Stimulated activated CD4-positive, alpha-beta T cell treated with anti-CD3 and anti-CD28 coated beads, Interleukin-12 subunit alpha, Interleukin-12 subunit beta, amount 100 ng/mL, for 24 hours (primary cell): ENCODE measurements at places on chromosomes 5 and 9.

GRCh38 chr9:7206221-7206758 lies 448.5 kb downstream of the KDM4C start:
- no peak for DNase-seq

- no peak for DNase-seq
These were observed 135.4 kb upstream of the RGMB start for GRCh38 chr5:98638111-98638510.

GRCh38 chr5:20680718-20681302 lies 692.8 kb upstream of the CDH18 start:
- no peak for DNase-seq

DNA sequence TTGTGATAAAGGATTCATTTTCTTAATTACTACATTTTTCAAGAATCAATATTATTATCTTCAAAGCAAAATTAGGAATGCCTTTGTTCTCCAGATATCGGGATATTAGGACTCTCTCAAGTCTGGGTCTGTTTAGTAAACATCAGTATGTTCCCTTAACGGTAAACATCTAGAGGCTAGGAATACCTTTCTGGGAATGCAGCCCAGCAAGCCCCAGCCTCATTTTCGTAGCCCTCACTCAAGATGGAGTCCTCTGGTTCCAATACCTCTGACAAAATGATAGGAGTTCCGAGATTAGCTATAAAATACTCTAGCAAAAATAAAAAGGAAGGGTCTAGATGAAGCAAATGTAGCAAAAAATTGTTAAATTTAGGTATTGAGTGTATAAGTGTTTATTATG lies 84.5 kb downstream of the TEX10 start:
- no peak for DNase-seq

DNA sequence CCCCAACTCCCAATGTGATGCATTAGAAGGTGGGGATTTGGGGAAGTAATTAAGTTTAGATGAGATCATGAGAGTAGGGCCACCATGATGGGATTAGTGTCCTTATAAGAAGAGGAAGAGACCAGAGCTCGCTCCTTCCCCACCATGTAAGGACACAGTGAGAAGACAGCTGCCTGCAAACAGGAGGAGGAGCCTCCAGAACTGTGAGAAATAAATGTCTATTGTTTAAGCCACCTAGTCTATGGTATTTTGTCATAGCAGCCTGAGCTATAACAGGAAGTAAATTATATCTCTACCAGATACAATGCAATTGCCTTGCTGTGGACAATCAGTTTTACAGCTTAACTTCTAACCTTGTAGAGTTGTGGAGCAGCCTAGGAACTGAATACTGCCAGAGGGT lies 58.0 kb downstream of the ANKRD33B start:
- DNase-seq = no peak

GRCh38 chr9:3954331-3955304 lies 345.2 kb downstream of the GLIS3 start:
- DNase-seq = peak; percentile 3

DNA sequence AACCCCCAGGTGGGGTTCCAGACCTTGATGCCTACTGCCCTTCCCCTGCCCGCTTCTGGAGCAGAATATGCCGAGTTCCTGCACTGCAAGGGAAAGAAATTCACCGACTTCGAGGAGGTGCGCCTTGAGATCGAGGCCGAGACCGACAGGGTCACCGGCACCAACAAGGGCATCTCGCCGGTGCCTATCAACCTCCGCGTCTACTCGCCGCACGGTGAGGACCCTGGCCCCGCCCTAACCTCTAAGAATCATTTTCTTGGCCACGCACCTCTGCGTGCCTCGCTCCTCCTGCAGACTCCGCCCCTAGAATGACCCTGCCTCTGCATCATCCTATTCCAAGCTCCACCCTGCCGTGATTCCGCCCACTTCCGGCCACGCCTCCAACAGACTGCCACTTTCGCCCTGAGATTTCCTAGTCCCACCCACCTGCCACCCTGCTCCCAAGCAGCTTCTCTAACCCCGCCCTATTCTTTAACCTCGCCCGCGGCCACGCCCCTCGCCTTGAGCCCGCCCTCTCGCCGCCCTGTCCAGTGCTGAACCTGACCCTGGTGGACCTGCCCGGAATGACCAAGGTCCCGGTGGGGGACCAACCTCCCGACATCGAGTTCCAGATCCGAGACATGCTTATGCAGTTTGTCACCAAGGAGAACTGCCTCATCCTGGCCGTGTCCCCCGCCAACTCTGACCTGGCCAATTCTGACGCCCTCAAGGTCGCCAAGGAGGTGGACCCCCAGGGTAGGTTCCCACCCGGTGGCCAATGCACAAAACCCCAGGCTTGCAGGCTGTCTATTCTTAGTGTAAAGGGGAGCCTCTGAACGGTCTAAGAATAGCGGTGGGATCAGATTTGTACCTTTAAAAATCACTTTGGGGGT lies 15.6 kb downstream of the DNM1 start:
- peak; percentile 90 for DNase-seq

- no peak for DNase-seq
These were observed 184.4 kb downstream of the HSD17B3 start for GRCh38 chr9:96117398-96118080.

DNA sequence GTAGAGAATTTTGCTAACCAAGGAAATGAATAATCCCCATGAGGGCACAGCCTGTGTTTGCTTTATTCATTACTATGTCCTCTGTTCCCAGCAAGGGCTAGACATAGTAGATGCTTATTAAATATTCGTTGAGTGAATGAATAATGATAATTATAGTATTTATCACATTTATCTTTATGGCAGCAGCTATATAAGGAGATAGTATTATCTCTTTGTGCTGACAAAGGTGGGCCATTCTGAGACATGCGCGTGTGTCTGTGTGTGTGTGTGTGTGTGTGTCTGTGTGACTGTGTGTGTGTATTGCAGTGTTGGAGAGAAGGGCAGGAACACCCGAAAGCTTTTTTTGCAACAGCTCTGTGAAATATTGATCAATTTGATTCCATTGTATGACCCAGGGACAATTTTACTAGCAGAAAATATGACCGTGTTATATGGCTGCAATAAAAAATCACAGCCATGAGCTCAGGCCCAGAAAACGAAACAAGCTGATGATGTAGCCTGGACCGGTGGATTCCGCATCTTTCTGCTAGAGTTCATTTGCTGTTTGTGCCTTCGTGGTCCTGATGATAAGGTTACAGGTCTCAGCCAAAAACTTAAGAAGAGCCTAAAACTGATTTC lies 39.8 kb downstream of the ZNF618 start:
- no peak for DNase-seq

- no peak for DNase-seq
These were observed 113.4 kb downstream of the CMYA5 start for GRCh38 chr5:79803007-79803406.

- no peak for DNase-seq
These were observed 26.5 kb upstream of the CLPTM1L start for GRCh38 chr5:1371218-1371971.

- no peak for DNase-seq
These were observed 338.2 kb downstream of the NFIB start for GRCh38 chr9:13975611-13976290.

DNA sequence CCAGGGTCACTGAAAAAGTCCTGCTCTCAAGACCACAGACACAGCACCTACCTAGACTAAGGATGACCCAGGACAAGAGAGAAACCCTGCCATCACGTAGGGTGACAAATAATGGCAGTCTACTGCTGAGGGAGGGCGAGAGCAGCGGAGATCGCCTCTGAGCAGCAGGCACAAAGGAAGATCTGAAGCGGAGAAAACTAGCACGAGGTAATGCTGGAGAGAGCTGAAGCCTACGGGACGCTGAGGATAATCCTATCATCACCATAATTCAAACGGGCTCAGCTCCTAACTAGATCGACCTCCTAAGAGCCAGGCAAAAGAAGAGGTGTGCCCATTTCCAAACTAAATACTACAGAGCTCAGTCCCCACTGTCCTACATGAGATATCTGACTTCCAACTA lies 41.3 kb downstream of the FBXO10 start:
- no peak for DNase-seq

DNA sequence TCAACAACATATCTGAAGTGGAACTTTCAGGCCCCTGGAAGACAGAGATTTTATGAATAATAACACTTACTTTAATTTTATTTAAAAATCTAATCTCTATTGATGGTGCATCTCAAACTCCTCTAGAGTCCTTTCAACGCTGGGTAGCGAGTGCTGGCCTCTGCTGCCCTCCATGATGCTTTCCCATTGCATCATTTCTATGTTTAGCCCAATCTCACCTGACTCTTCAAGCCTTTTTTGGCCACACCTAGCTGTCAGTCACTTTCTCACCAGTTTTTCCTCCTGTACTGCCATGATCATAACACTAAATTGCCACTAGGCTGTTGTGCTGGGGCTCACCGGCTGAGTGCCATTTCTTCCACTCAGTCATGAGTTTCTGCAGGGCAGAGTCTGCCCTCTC lies 396.1 kb upstream of the DAP start:
- no peak for DNase-seq

- DNase-seq = no peak
These were observed 29.7 kb downstream of the RASGRF2 start for GRCh38 chr5:80989883-80990282.

DNA sequence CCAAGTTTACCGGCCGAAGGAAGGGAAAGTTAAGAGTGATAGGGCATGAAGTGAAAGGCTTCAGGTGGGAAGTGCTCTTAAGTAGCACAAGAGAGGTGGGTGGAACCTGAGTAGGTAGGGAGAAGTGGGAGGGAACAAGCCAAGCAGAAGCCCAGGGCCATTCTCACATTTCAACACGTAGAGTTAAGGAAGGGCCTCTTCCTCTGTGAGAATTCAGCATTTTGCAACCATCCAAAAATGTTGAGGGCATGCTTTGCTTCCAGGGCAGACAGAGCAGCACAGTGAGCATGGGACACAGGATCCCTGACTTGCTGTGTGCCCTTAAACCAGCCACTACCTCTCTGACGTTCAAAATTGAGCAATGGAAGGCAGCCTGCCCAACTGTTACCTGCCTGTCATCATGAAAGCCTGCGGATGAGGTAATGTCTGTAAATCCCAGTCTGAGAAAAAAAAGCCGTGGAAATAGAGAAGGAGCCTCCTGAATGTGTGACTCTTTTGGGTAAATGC lies 3.3 kb downstream of the CYFIP2 start:
- DNase-seq = no peak

- no peak for DNase-seq
These were observed 47.7 kb downstream of the MARCHF11 start for GRCh38 chr5:16131878-16132277.

GRCh38 chr5:92885950-92886349 lies 695.1 kb downstream of the NR2F1-AS1 start:
- no peak for DNase-seq

DNA sequence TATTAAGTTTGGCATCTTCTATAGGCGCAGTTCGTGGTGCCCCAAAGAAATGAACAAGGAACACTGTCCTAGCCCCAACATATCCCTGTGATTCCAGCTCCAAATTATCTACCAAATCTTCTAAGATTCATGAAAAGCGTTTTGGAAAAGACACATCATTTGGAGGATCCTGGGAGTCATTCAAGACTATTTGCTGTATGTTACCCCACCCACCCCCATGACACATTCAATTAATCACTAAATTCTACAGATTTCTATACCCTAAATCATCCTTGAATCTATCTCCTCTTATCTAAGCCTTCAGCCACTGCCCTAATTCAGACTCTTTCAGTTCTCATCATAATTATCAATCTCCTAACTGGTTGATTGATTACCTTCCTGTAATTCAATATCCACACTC lies 5.5 kb upstream of the RUSC2 start:
- DNase-seq = no peak

- DNase-seq = no peak
These were observed 9.7 kb downstream of the FGFR4 start for GRCh38 chr5:177096162-177097015.

DNA sequence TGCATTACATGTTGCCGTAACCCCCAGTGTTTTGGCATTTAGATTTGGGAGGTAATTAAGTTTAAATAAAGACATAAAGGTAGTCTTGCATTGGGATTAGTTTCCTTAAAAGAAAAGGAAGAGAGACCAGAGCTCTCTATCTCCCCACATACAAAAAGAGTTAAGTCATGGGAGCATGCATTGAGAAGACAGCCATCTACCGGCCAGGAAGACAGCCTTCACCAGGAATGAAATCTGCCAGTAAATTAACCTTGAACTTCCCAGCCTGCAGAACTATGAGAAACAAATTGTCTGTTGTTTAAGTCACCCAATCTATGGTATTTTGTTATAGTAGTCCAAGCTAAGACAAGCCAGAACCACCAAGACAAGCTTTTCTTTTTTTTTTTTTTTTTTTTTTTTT lies 567.0 kb upstream of the CDH18 start:
- DNase-seq = no peak

DNA sequence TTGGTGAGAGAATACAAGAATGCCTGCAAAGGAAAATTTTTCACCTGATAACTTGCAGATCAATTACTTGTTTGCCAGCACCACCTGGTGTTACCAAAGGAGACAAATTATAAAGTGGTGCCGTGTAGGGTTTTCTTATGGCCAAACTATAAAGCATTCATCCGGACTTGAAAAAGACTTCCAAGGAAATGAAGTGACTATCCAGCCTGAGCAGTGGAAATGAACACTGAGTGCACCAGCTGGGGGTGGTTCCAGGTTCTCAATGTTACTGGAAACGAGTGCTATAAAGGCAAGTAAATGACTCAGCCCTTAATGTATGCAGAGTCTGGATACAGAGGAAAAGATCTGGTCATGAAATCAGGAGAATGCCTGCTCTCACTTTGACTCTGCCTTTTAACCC lies 113.1 kb downstream of the DNAH5 start:
- DNase-seq = no peak

GRCh38 chr9:127403507-127404192 lies 6.7 kb downstream of the SLC2A8 start:
- DNase-seq = no peak

DNA sequence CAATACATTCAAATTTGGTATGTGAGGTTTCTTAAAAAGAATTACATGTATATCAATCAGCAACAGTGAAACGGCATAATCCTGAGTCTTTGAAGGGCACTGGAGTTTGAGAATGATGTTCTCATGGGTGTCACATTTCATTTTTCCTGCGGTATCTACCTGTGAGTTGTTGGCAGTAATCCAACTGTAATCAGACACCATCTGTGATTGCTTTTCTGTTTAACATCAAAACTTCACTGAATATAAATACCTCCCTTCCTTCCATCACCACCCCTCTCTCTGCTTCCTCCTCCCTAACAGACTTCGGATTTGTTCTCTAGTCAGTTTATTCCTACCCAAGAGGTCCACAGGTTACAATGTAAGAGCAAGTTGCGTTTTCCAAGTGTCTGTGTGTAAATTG lies 275.2 kb upstream of the PCSK5 start:
- DNase-seq = no peak

DNA sequence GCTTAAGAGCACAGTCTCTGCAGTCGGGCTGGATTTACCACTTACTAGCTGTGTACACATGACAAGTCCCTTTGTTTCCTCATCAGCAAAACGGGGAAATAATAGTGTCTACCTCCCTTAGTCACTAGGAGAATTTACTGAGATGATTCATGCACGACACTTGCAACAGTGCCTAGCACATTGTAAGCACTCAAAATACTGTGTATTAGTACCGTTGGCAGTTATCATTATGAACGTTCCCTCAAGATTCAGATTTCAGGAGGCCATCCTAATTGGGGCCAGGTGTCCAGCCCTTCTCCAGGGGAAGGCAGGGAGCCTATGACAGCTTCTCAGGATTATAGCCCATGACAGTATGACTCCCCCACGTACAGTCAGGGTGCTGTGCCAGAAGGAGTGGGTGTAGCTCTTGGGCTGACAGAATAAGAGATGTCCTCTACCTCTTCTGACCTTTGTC lies 164.3 kb downstream of the DOCK2 start:
- no peak for DNase-seq

- DNase-seq = no peak
These were observed 780.7 kb downstream of the NR2F1-AS1 start for GRCh38 chr5:92800365-92800764.
